ENCODE measurements at places on chromosomes 3 and 15.
A peak's percentile ranks its signal among the peaks of the same experiment; 100 is the strongest.

- DNase-seq, result no peak
Observed at GRCh38 chr3:43024181-43024885, 45.2 kb downstream of the GASK1A start.

DNA sequence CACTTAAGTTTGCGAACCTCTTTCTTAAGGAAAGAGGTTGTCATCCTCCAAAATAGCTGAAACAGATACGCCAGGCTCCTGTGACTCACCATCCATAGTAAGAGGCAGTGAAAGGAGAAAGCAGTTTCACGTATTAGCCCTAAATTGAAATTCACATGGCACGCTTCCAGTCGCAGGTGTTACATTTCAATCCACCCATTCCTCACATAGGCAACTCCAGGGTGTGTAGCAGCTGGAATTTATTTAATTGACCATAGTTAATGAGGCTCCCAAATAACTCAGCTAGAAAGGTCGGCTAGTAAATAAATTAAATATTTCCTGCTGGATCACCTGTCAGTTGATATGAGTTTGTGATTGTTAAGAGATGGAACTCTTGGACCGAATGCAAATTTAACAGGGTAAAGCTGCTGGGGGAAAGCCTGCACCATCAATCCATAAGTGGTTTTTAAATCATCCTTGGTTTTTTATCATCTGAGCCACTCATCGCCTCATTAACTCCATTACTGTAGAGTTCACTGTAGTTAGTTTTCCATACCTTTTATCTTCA, 19.6 kb downstream of the NSUN3 start:
- DNase-seq, result no peak

DNA sequence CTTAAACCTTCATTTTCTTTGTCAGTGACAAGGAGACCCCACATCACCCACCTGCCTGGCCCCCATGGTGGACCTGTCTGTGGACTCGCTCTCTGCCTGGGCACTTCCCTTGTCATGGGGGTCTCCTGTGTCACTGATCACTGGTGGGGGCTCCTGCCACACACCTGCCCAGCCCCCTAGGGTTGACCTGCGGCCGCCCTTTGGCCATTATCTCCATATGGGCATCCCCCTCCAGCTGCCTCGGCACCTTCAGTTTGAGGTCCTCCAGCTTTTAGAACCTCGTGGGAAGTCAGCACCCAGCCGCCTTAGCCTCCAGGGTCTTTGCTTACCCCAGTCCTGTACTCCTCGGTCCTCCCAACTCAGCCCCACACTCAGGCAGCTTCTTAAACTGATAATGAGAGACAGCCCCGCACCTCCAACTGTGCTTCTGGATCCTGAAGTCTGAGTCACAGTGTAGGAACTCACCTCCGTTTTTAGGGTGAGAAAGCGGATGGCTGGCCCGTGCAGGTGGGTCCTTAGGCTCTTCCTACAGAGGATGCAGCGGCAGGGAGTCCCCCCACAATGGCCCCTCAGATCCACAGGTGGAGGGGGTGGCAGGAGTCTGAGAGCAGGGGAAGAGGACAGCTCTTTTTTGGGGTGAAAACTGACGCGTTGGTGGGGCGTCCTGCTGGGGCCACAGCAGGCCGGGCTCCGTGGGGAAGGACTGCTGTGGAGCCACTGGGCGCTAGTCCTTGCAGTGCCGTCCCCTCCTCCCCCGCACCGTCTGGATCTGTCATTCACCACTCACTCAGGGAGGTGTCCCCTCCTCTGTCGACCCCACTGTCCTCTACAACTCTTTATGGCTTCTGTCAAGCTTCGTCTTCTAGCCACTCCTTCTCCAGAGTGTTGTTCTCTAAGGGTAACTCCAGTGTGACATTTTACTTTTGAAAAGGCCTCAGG, 8.7 kb upstream of the PRR23E start:
- no peak for DNase-seq

GRCh38 chr3:149450281-149450680, 24.2 kb upstream of the TM4SF4 start:
- DNase-seq, result no peak

GRCh38 chr3:58679446-58679845, 12.9 kb upstream of the FAM3D start:
- DNase-seq, result no peak

DNA sequence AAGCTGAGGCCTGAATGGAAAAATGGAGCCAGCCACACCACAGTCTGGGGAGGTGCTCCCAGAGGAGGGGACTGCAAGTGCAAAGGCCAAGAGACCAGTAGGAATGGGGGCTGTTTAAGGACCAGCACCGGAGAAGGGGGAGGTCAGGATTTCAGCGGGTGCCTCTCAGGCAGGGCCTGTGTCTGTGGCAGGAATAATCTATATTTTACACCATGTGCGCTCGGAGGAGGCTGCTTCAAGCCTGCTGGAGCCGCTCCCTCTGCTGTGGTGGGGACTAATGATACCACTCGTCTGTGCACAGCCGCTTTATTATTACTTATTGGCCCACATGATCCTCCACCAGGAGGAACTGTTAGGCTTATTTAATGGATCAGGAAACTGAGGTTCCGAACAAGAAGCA, 45.3 kb downstream of the TPRA1 start:
- no peak for DNase-seq

DNA sequence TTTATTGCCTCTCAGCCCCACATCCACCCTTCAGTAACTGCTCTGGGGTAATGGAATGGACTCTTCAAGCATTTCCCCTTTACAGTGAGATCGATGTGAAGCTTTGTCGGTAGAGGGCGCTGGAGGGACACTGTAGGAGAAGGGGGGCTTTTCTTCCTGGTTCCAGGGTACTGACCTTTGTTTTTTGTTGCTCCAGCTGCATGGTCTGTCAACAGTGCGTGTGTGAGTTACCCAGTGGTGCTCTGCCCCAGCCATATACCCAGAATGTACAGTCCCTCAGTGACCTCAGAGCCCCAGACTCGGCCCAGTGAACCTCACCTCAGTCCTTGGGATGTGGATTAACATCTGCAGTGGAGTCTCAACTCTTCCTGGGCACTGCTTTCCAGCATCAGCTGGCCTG, 180.3 kb upstream of the TSC22D2 start:
- DNase-seq, result no peak

DNA sequence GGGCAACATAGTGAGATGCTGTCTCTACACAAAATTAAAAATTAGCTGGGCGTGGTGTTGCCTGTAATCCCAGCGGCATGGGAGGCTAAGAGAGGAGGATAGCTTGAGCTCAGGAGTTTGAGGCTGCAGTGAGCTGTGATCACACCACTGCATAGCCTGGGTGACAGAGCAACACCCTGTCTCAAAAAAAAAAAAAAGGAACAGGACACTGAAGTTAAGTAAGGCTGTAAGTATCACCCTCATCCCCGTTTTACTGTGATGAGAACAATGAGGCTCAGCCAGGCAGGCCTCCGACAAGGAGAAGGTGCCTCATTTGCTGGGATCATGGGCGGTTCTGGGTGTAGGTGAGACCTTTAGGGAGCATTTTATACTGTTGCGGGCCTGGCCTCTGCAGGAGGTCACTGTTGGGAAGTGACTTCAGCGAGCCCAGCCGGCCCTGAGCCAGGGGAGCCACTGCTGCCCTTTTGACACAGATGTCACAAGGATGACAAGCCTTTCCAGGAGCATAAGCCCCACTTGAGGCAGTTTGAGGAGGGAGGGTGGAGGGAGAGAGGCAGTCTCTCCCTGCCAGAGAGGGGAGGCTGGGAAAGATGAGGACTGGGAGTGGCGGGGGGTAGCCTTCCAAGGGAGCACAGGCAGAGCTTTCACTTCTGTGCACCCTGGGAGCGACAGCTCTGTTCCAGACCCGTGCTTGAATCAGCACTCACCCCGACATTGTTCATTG, 30.8 kb downstream of the IRAK2 start:
- no peak for DNase-seq

DNA sequence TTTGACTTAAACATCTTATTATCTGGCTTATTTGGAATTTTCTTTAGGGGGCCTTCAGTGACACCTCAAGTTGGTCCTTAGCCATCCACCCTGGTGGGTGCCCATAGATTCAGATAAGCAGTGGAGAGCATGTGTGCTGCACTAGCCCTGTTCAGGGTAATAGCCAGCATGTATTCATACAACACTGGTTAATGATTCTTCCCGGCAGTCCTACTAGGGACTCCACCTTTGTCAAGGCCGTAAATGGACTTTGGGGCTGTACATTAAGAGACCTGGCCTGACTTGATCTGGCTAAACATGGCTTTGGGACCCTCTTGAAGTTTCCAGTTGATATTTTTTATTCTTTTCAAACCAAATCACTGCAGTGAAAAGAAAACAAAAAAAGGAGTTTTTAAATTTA, 125.8 kb downstream of the PTPRG start:
- no peak for DNase-seq

GRCh38 chr15:67091071-67091979, 25.9 kb downstream of the SMAD3 start:
- DNase-seq, result peak; percentile 95

DNA sequence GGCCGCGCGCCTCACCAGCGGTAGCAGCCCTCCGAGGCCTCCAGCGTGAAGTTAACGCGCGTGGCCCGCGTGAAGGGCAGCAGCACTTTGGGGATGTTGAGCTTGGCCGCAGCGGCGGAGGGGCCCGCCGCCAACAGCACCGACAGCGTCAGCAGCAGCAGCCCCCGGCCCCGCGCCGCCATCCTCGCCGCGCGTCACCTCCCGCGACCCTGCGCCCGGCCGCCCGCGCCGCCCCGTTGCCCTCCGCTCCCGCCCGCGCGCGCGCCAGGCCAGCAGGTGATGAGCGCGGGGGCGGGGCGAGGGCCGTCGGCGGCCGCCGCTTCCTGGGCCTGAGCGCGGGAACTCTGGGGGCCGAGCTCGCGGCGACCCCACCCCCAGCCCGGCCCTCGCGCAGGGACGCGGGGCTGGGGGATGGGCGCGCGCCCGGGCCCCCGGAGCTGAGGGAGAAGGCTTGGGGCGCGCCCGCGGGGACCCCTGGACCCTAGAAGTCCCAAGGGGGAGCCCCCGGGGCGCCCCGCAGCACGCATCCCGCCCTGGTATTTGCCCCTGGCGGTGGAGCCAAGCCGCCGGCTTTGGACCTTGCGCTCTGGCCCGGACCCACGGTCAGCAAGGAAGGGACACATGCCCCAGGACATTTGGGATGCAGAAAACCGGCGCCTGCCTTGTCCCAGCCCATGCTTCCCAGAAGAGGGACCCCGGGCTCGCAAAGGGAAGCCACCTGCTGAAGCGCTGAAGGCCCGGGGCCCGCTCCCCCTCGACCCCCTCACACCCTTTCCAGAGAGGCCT, at the start of gene NUP210:
NUP210 (minus strand) TSS at position 278 of the 786 bp plus-strand sequence; CDS start at position 182, 96 bp downstream.
- no peak for DNase-seq

GRCh38 chr3:74523811-74524210, 90.6 kb downstream of the CNTN3 start:
- DNase-seq, result no peak

Data from RWPE1 (cell line).